ENCODE measurements at places on chromosomes 7 and 10. TPM values are rescaled to one million over a fixed set of nuclear protein-coding genes. Genes with fewer than 3 reads are reported as not detected.
A peak's percentile ranks its signal among the peaks of the same experiment; 100 is the strongest.

Gene PLEKHS1
- total RNA-seq: under 0.01 TPM

Gene CYP2C19
- total RNA-seq: not detected

Gene CALHM1
- not detected for total RNA-seq

Gene GDF2
- total RNA-seq: not detected

Gene CAV2
- 224 TPM for total RNA-seq

Gene SH2D4B
- not detected for total RNA-seq

Gene PPP1R9A
- total RNA-seq: under 0.01 TPM

Gene BUB3
- 134 TPM for total RNA-seq

Gene HKDC1
- 0.43 TPM for total RNA-seq

Gene AGAP3
- total RNA-seq: 83.8 TPM

GRCh38 chr10:116947841-116948529, 57.0 kb downstream of the SHTN1 start:
- peak; percentile 21 for DNase-seq

GRCh38 chr7:34596887-34597286, 61.1 kb upstream of the NPSR1 start:
- no peak for DNase-seq

GRCh38 chr10:74923556-74923955, 97.2 kb downstream of the KAT6B start:
- DNase-seq: peak; percentile 52

GRCh38 chr7:10075866-10076265, 897.8 kb upstream of the PHF14 start:
- DNase-seq: no peak

- peak; percentile 94 for DNase-seq
These were observed 1.6 kb downstream of the MSRB2 start for GRCh38 chr10:23096802-23097549.

- DNase-seq: no peak
These were observed 179.9 kb upstream of the NPVF start for GRCh38 chr7:25408012-25408687.

DNA sequence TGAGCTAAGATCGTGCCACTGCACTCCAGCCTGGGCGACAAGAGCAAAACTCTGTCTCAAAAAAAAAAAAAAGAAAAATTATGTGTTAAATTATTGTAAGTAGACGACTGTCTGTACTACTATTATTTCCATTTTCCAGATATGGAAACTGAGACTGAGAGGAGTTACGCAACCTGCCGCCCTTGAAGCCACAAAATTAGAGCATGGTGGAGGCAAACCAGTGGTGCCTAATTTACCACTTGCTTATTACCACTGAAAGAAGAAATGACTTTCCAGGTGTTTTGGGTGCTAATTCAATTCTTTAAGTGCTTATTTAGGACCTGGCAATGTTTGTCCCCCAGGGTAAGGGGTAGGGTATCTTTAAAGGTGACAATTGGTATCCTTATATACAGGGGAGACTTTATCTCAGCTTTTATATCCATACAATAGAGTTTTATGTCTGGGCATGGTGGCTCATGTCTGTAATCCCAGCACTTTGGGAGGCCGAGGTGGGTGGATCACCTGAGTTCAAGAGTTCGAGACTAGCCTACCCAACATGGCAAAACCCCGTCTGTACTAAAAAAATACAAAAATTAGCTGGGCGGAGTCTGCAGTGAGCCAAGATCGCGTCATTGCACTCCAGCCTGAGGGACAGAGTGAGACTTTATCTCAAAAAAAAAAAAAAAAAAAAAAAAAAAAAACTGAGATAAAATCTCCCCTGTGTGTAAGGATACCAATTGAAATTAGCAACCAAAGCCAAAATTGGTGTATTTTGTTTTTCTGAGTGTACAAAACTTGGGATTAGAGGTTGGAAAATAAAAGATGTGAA, 16.6 kb upstream of the CAMK1D start:
- no peak for DNase-seq

- peak; percentile 39 for DNase-seq
These were observed 176.8 kb upstream of the TBX20 start for GRCh38 chr7:35430547-35431153.

DNA sequence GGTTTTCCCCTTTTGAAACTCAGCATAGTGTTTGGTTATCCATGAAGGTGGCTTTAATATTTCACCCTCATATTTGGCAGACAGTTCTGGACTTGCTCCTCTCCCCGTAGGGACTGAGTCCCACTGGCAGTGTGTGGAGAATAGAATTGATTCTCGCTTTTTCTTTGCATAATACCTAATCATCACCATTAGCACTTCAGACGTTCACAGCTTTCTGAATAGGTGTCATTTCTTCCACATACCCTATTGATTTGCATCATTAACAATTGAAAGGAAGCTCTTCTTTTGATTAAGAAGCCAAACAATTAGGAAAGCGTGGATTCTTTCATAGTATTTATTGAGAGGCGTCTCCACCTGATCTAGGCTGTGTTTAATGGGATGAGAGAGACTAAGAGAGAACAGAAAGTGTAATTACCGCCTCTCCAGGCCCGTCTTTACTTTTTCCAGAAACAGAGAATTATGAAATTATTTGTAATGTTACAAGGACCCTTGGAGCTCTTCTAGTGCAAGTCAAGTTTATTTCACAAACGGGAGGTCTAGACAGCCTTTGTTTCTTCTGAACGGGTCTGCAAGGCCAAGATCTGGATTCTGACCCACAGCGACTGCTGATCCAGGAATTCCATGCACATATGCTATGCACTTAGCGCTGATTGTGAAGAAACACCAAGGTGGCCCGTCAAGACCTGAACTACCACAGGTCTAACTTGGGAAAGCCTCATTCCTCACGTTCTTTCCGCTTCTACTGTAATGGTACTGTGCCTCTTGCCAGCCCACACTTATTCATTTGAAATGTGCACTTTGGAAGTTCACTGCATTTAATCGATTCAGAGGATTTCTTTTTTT, 249.9 kb upstream of the C7orf33 start:
- DNase-seq: no peak

- DNase-seq: no peak
These were observed 104.6 kb downstream of the MBL2 start for GRCh38 chr10:52668024-52668423.

DNA sequence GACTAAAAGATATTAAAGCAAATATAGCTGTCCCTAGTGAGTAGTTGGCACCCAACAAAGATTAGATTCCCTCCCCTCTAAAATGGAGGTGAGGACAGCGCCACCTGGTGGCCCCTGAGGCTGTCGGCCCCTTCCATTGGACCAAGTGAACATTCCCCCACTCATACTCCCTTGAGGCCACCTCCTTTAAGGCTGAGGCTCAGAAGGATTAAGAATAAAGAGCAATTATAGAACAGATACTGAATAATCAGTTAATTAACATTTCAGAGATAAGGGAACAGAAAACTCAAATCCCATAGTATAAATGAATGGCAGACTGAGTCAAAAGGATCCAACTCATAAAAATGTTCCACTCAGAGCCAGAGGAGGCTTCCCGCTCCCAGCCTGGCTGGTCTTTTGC, 130.4 kb upstream of the GHITM start:
- DNase-seq: no peak

DNA sequence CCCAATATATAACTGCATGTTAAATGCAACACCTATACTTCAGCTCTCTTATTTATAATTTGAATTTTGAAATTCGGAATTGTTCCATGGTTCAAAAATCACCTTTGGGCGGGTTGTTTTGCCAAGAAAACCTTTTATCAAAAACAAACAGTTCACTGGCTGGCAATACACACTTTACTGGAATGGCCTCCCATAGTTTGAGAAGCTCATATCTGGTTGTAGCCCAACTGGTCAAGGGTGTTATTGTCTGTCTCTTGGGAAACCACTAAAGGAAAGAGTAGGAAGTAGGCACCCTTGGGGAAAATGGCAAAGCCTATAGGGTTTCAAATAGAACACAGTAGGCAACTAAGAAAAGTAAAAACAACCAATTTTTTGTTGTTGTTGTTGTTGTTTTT, 117.9 kb downstream of the HIPK2 start:
- no peak for DNase-seq

DNA sequence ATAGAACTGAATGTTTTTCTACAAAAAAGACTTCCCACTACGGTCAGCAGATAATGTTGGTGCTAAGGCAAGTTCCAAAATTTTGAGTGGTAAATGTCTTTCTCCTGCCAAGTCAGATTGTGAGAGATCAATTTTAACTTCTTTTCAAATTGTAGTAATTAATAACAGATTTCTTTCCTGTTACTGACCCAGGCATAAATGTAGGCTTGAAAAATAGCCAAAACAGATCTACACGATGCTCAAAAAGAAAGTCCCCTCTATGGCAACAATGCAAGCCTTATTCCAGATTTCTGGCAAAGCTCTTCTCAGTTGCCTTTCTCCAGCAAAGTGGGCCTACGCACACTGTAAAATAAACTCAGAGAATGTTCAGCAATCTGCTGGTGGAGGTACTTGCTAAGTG, 641.0 kb upstream of the NRP1 start:
- no peak for DNase-seq

DNA sequence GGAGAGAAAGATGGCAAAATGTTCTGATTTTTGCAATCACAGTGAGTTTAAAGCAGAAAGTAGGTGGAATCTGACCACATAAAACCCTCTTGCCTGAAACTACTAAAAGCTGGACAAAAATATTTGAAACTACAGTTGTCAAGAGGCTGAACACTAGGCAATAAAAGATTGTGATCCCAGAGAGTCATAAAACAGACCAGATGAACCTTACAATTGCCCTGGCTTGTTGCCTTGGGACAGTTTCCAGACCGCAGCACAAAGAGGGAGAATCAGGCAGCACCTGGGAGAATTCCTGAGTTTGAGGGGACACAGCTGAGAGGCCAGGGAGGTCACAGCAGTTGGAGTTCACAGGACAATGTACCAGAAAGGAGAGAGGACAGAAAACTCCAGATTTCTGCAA, 107.3 kb upstream of the NANOS1 start:
- peak; percentile 66 for DNase-seq

DNA sequence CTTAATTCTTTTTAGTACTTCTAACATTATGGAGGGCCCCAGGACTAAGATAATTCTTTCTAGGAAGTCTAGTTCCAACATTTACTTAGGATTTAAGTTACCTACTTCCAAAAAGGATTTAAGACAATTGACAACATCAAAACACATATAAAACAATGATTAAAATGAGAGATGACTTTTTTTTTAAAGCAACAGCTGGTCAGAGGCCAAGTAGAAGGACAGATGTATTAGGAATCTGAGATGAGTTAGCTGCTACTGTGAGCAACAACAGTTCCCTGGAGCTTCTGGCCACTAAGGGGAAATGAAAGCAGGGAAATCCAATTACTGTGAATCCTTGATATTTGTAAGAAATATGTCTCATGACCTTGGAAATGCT, 222.3 kb downstream of the PHTF2 start:
- no peak for DNase-seq

- DNase-seq: no peak
These were observed 223.6 kb downstream of the GATA3 start for GRCh38 chr10:8278099-8278498.

GRCh38 chr7:155227004-155227787, 70.5 kb upstream of the INSIG1 start:
- no peak for DNase-seq

- no peak for DNase-seq
These were observed 3.2 kb upstream of the EMX2 start for GRCh38 chr10:117539361-117539773.

DNA sequence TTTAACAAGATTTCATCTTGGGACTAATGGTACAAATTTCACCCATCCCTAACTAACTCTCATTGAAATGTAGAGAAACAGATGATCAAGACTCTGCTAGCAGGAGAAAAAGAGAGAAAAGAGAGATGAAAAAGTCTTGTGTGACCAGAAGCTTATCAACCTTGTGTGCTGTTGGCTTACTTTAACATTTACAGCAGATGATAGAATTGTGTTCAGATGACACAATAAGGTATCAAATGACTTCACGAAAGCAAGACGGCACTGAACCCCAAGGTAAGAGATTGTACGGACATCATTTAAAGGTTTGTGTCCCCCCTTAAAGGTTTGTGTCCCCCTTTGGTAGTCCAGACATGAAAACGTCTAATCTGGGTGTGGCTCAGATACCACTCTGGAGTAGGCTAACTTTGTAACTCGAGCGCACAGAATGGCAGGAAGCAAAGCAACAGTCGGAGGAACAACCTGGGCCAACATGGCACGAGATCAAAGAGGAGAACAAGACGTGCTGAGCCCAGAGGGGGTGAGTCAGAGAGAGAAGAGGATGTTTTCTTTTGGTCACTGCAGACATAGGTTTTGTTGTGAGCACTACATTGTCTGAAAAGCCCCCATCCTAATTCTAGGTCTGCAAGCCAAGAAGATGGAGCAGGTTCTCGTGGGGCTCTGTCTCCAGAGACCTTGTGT, 10.4 kb upstream of the LMBR1 start:
- peak; percentile 30 for DNase-seq

DNA sequence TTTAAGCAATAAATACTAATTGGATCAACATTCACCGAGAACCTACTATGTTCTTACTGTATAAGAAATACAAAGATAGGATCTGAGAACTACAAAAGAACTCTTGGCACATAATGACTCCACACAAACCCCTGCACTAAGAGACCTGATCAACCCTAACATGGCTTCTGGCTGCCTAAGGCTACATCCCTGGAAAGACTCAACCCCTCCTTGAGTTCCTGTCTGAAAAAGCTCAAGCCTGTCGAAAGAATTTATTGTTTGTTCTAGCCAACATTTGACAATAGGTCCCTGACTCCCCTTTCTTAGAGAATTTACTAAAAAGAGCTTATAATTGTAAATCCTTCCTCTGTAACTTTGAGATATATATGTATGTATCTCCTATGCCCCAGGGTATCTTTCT, 125.3 kb upstream of the SGCE start:
- DNase-seq: no peak

DNA sequence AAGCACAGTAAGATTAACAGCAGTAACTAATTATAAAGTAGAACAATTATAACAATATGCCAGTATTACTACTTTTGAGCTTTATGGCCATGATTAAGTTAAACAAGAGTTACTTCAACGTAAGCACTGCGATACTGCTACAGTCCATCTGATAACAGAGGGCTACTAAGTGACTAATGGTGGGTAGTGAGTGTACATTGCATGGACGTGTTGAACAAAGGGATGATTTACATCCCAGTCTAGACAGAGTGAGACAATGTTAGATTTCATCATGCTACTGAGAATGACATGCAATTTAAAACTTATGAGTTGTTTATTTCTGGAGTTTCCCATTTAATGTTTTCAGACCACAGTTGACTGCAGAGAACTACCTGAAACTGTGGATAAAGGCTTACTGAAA, 45.6 kb downstream of the TPST1 start:
- peak; percentile 92 for DNase-seq

- DNase-seq: no peak
These were observed 252.0 kb downstream of the SORCS3 start for GRCh38 chr10:104892879-104893617.

DNA sequence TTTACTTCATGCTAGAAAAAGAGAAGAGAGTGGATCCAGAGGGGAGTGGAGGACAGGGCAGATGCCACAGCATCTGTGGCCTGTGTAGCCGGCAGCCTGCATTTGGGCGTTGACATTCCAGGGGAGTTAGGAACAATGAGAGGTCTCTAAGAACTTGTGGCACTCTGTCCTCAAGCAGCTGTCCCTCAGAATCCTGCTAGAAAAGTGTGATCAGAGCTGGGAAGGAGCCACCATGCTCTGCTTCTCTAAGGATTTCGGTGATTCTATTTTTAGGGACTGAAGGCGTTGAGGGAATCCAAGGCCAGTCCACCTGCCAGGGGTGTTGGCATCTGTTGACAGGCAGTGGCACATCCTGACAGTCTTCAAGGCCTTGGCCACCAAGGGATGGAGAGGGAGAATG, 7.6 kb downstream of the LRIT2 start:
- no peak for DNase-seq
